ENCODE measurements at places on chromosomes 1 and 21.

GRCh38 chr1:10494418-10494753 lies 19.6 kb downstream of the PEX14 start:
- no peak for DNase-seq

DNA sequence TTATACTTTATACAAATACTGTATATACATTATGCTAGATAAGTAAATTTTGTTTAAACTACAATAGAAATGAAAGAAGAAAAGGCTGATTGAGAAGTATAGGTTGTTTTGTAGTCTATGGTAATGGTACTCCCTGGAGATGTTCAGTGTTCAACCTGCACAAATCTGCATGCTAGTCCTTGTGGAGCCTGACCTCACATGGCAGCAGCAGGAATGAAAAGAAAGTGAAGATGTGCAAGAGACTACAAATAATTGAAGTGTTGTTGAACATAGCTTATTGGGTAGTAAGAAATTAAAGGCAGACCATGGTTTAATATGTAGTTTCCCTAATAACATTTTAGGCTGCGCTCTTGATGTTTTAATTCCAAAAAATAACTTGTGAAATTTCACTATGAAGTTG lies 201.2 kb downstream of the TGFB2 start:
- no peak for DNase-seq

DNA sequence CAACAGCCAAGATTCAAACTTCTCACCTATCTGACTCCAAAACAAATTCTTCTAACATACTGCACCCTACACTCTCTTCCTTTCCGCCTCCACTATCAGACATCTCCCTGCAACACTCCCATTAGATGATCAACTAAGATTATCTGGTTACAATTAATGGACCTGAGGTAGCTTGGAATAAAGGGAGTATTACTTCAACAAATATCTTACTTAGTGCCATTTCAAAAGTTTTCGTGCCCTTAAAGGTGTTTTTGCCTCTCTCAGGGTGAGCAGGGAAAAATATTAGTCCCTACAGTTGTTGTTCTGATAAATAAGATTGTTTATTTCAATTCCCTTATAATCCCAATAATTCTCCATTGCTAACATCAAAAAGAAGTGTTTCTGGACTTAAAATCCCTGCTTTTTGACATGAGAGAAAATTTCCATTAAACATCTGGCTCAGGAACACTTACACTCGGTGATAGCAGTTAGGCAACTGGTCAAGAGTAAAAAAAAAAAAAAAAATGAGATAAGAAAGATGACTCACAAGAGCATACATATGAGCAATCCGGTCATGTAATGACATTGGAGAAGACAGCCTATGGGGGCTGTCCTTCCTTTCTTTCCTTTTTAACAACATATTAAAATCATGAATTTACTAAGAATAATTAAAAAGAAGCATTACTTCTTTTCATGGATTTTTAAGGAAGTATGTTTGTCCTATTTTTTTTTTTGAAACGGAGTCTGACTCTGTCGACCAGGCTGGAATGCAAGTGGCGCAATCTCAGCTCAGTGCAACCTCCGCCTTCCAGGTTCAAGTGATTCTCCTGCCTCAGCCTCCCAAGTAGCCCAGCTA lies 7.6 kb downstream of the RSBN1 start:
- DNase-seq, result no peak

DNA sequence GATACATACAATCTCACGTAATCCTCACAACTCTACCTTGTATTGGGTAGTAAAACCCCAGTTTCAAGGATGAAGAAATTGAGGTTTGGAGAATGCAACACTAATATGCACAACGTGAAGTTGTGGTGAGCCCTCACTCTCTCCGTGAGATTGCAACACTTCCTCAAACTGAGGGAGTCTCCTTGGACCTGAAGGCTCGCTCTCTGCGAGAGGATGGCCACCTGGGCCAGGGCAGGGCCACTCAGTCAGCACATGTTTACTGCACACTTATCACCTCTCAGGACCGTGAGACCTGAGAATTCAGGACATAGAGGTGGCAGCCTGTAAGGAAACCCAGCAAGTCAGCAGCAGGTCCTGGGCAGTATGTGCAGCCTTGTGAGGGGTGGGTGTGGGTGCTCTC lies 8.7 kb downstream of the SH3BP5L start:
- no peak for DNase-seq

DNA sequence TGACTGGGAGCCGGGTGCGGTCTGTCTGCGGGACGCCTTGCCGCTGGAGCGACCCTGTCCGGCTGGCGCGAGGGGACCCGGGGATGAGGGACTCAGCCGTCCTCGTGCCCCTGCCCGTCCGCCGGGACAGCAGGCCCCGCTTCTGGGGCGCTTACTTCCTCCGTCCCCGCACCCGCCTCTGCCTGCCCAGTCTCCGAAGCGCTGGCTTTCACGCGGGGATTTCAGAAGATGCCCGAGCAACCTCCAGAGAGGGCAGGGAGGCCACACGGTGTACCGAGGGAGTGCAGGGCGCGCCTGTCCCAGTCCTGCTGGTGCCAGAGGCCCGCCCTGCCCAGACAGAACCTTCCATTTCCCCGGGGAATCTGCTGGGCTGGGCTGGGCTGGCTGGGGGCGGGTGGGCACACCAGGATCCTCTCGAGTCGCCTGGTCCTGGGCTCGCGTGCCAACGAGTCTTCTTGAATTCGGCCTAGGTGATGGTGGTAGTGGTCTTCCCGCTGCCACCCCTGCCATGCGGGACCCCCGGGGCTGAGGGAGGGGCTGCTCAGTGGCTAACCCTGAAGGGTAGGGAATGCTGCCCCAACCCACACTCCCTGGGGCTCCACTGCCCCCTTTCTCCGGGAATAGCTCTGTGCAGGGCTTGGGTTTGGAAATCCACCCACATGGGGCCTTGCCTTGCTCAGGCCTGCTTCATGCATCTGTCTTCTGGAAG lies 2.5 kb upstream of the TRPM2 start:
- DNase-seq, result no peak

DNA sequence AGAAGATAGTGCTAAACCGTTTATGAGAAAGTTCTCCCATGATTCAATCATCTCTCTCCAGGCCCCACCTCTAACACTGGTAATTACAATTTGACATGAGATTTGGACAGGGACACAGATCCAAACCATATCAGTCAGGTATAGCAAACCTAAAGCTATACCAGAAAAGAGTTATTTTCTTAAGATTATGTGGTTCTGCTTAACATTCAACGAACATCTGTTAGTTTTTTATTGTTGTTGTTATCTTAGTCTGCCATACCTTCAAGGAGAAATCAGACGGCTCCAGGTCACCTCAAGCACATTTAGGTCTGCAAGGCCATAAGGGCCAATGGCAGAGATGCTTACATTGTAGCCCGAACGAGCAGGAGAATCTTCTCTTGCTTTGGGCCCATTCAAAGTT lies 89.5 kb upstream of the ETV3 start:
- no peak for DNase-seq

DNA sequence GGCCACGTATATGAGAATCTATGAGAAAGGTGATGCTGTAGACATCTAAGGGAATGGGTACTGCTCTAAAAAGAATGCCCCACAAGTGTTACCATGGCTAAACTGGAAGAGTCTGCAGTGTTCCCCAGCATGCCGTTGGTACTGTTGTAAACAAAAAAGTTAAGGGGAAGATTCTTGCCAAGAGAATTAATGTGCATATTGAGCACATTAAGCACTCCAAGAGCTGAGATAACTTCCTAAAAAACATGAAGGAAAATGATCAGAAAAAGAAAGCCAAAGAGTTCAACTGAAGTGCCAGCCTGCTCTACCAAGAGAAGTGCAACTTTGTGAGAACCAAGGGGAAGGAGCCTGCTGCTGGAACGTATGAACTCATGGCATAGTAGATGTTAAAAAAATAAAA lies 40.8 kb downstream of the PLPP3 start:
- DNase-seq, result no peak

DNA sequence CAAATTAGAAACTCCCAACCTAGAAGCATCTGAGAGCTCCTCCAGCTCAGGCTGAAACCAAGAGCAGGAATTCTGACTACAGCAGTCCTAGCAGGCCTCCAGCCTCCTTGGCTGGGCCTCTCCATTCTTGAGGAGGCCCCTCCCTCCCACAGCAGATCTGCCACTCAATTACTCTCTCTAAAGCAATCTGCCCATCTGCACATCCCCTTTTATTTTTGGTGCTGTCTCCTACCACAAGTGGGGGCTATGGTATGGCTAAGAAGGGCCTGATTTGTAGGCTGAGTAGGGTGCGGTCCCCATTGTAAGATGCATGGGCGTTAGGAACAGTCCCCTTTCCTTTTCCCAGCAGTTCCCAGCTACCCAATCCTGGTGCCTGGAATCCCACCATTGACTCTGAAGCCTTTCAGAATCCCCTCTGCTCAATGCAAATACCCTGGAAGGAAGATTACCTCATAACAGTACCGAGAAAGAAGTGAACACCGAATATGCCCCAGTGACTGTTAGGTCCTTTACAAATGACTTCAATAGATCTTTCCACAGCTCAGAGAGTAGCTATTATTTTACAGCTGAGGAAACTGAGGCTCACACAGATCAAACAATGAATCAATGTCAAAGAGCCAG lies 11.6 kb upstream of the TTC39A start:
- DNase-seq, result no peak

Data from activated CD8-positive, alpha-beta memory T cell treated with anti-CD3 and anti-CD28 coated beads for 4 hours (primary cell).